ENCODE measurements at places on chromosomes 2 and 18.
A peak's percentile ranks its signal among the peaks of the same experiment; 100 is the strongest.

DNA sequence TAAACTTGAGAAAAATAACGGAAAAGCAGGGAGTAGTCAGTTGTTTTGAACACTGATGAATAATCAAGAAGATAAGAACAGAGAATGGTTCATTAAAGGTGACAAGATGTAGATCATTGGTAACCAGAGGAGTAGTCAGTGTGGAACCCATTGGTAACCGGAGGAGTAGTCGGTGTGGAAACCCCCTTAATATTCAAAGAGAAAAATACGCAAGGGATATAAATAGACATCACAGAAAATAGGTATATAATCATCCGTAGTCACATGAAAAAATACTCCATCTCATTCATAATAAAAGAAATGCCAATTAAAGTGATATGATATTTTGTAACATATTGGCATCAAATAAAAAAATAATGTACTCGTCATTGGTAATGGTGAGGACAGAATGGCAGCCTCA is 70.6 kb upstream of the EPAS1 start:
- no peak for DNase-seq

DNA sequence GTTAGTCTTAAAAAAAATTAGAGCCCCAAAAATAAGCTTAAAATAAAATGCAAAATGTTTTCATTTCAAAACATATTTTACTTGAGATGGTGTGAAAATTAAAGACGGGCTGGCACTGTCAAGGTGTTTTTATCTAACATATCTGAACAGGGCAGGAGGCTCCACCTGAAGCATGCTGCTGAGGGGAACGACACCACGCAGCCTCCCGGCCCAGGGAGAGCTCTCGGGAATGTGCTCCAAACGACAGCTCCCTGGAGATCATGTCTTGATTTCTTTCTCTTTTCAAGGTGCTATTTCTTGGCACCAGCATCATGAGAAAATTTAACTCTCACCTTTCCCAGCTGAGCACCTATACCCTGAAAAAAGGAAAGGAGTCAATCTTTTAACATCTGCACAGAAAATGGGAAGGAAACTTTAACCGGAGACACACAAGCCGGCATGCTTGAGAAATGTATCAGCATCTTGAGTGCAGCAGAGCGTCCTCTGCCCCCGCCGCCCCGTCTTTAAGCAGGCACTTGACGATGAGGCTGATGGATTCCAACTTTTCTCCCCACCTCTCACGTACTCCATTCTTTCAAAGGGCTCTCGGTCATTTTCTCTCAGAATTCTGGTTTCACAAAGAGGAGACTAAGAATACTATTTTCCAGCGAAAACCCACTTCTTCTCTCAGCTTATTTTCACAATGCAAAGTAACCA is 56.6 kb downstream of the EIPR1 start:
- DNase-seq = no peak

- DNase-seq = no peak
These were observed 752 bp downstream of the ASTL start for GRCh38 chr2:96137321-96138178.

- DNase-seq = no peak
These were observed 127.5 kb upstream of the MMADHC start for GRCh38 chr2:149715005-149715592.

- no peak for DNase-seq
These were observed 26.4 kb downstream of the TBC1D8 start for GRCh38 chr2:101124643-101125366.

GRCh38 chr2:152449578-152449977 is 114.6 kb downstream of the FMNL2 start:
- DNase-seq = no peak

GRCh38 chr18:58893388-58894099 is 28.9 kb downstream of the ZNF532 start:
- DNase-seq = no peak

- no peak for DNase-seq
These were observed 112.2 kb upstream of the NABP1 start for GRCh38 chr2:191565647-191566198.

DNA sequence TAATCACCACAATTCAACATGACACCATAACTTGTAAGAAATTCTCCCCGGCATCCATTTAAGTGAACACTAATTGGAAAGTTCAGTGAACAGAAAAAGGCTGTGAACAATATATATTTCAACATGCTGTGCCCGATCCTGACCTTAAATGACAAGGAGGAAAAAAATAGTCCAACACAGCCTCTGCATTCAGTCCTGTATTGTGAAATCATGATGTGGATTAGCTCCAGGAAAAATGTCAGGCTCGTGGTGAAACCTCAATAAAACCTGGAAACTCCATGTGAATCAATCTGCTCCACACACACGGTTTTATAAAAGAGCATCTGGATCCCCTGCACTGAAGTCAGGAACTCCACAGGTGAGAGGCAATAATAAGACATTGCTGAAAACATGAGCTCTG is 145.4 kb upstream of the SPOPL start:
- DNase-seq = no peak

DNA sequence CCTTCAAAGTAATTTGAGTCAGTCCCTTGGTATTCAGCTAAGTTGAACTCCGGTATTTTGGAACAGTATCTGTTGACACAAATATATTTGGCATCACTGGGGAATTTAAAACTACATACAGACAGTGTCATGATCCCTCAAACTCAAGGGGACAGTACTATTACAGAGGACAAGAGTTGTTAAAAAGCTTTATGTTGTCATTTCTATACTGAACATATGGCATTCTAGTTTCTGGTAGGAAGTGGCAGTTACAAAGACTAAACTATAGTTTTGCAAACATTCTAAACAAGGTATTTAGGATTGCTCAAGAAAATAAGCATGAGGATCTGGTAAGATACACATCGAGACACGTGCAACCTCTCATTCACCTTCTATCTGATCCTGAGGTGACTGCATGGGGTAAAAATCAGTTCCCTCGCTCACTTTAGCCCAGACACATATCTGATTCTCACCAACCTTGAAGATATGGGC is 16.6 kb upstream of the CCNYL1 start:
- no peak for DNase-seq

- DNase-seq = no peak
These were observed 97.4 kb upstream of the STK17B start for GRCh38 chr2:196268538-196269338.

GRCh38 chr2:236526455-236527158 is 43.0 kb upstream of the ACKR3 start:
- DNase-seq = no peak

GRCh38 chr18:48991676-48992075 is 40.9 kb upstream of the SMAD7 start:
- DNase-seq = no peak

GRCh38 chr2:84257831-84258230 is 201.2 kb downstream of the SUCLG1 start:
- DNase-seq = no peak

GRCh38 chr2:162230761-162231160 is 12.5 kb downstream of the FAP start:
- no peak for DNase-seq

DNA sequence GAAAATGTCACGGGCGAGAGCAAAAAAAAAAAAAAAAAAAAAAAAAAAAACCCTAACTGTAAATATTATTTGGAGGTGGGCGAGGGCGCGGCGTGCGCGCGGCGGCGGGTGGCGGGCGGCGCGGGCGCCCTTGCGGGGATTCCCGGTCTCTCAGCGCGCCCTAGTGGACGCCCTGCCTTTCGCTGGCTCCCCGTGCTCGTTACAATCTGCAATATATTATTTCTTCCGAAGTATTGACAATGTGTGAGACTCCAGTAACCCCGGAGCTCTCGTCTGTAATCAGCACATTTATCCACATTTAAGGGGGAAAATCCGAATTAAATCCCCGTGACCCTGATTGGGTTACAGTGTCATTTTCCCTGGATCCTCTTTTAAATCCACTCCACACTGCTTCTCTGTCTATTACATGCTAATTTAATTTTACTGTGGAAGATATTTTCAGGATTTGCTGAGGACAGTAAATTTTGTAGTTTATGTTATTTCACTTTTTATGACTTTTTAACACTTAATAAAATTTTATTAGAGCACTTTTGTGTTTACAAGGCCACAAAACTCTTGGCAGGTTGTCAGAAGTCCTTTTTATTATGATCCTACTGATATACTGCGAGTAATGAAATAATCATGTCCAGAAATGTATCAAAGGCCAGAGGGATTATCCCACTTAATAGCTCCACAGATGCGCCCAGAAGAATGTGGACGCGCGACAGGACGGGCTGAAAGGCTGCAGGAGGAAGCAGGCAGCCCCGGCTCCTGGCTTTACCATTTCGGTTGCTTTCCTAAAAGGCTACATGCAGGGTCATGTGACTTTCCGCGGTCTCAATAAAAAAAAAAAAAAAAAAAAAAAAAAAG is 369.1 kb downstream of the MTX2 start:
- peak; percentile 6 for DNase-seq

GRCh38 chr2:112216167-112216566 is 38.7 kb downstream of the ZC3H8 start:
- DNase-seq = no peak

DNA sequence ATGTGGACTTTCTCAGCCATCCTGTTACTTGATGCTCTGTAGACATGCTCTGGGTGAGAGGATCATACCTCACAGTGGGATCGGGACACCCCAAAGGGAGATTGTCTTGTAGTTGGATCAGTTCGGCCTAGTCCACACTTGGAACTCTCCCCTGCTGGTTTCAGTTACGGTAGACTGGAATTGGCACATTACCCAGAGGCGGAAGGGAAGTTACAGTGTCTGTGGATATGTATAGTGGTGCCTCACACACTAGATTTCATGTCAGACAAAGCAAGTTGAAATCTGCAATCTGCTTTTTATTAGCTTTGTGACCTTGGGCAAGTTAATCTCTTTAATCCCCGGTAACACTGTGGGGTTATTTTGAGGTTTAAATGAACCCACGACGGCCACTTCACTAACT is 16.2 kb upstream of the CTAGE1 start:
- no peak for DNase-seq

GRCh38 chr2:158984604-158985135 is 16.2 kb downstream of the TANC1 start:
- DNase-seq = no peak

GRCh38 chr2:100446696-100447095 is 23.6 kb upstream of the NMS start:
- DNase-seq = no peak

DNA sequence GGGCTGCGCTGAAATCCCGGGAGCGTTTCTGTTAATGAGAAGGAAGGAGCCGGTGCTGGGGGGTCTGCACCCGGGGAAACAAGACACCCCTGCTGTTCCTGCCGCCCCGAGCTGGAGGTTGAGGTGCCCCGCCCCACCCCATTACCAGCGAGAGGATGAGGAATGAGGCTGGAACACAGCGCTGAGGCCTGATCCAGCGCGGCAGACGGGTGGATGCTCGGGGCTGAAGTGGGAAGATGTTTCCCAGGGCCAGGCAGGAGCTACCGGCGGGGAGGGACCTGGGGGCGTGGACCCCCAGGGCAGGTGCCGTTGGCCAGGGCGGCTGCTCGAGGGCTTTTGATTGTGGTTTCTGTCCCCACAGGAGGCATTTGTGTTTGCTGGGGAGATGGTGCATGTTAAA is 134.3 kb upstream of the CTDP1 start:
- DNase-seq = no peak

DNA sequence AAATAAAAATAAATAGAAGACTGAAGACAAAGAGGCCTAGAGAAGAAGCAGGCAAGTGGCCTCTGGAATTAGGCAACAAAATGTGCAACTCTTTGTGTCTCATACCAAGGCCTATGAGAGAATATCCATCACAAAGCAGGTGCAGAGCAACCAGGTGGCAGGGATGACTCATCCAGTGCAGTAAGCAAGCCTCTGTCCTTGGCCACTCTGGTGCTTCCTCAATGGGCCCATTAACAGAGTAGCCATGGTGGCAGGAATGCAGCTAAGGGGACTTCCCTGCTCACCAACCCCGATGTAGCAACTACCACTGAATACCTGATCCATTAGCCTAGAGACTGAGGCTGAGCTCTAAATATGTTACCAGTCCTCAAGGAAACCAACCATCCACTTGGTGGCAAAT is 11.0 kb upstream of the EPG5 start:
- no peak for DNase-seq

DNA sequence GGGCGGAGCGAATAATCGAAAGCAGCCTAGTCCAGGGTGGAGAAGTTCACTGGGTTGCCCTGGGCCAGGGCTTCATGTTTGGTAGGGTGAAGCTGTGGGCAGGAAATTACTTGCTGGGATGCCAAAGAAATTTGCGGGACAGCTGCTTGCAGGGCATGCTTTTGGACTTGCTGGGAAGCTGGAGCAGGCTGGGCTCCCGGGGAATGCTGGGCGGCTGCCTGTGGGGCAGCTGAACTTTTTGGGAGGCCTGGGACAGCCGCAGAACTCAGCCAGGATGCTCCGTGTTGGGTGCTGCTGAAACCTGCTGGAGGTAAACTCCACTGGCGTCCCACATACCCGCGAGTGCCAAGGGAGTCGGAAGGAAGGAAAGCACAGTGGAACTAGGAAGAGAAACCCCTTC is 31.9 kb downstream of the ASB1 start:
- no peak for DNase-seq

DNA sequence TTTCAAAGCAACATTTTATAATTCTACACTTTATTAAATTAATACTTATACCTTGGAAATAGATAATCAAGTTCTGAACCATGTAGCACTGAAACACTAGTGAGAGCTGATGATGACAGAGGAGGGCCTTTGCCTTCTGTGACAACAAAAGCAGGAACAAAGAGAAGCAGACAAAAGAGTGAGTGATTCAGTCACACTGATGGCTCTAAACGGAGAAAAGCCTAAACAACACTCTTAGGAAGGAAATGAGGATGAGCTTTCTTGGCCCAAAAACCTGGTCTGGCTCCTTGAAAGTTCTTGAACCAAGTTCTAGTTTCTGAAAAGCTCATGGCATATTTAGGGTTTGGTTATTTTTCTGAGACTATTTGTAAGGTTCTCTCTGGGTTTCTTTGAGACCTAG is 271.9 kb downstream of the DPP10 start:
- DNase-seq = no peak

DNA sequence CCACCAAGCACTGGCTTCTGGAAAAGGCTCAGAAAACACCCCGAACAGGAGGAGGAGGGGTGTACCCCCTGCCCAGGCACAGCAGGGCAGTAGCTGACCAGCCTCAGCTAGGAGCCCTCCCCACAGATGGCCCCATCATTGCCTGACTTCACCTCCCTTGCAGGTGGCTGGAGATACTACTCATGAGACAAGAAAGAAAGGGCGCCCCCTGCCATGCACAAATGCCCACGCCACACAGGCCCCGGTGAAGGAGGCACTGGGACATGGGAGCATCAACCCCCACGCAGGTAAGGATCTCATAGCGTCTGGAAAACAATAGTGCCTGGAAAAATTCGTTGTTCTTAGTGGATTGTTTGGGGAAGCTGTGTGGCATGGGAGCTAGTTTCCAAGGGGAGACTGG is 240.6 kb downstream of the TFCP2L1 start:
- DNase-seq = no peak

Measured in activated gamma-delta T cell treated with anti-CD3 and anti-CD28 coated beads, Interleukin-2, amount 50 U/mL, for 16 hours (primary cell).